Prostate gland (tissue), 2 donors: ENCODE measurements at places on chromosomes 6 and 20. TPM values are rescaled to one million over a fixed set of nuclear protein-coding genes. Genes with fewer than 3 reads are reported as not detected.

Gene SOX18
- total RNA-seq = 4.7 TPM

GRCh38 chr6:105424175-105424783 lies 21.4 kb upstream of the PREP start:
- DNase-seq = no peak
- no peaks in the 10 kb centered on the region for H3K27me3 ChIP-seq
- no peak overlapping the region for H3K4me3 ChIP-seq
- H3K36me3 ChIP-seq = no peaks in the 10 kb centered on the region
- no peaks in the 10 kb centered on the region for H3K4me1 ChIP-seq

GRCh38 chr6:139926711-139927110 lies 552.3 kb upstream of the CITED2 start:
- no peak for DNase-seq
- H3K4me1 ChIP-seq = no peaks in the 10 kb centered on the region
- H3K27ac ChIP-seq = no peak overlapping the region
- H3K4me3 ChIP-seq = no peak overlapping the region

GRCh38 chr6:143058987-143059386 lies 1.7 kb upstream of the AIG1 start:
- peak overlapping the region; percentile 93 for H3K27ac ChIP-seq
- no peak for DNase-seq
- no peak overlapping the region for H3K4me3 ChIP-seq
- no peaks in the 10 kb centered on the region for H3K36me3 ChIP-seq
- no peaks in the 10 kb centered on the region for H3K4me1 ChIP-seq
- no peaks in the 10 kb centered on the region for H3K27me3 ChIP-seq

GRCh38 chr6:108836061-108836460 lies 12.2 kb upstream of the ARMC2 start:
- no peak overlapping the region for H3K4me3 ChIP-seq
- no peaks in the 10 kb centered on the region for H3K36me3 ChIP-seq
- no peaks in the 10 kb centered on the region for H3K4me1 ChIP-seq
- no peak for DNase-seq
- H3K27ac ChIP-seq = no peak overlapping the region
